IMR-90 (cell line): ENCODE measurements at places on chromosomes 7 and 10.

DNA sequence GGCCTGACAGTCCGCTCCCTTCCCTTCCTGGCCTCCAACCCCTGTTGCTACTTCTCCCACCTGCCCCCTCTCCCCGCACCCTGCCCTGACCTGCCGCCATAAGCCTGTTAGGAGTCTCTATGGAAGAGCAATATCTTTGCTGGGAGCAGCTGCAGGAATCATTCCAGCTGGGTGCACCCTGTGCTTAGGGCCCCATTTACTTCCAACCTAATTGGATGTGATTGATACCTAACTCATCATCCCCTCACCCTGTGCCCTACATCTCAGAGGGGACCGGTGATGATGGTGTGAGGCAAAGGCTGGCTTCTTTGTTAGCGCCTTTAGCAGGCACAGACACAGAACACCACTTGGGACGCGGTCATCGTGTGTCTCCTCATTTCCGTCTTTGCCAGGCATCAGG lies 80.0 kb upstream of the FAM180A start:
- no peak for DNase-seq

- peak; percentile 8 for DNase-seq
Observed at GRCh38 chr7:84720456-84721097, 466.3 kb downstream of the SEMA3D start.

- no peak for DNase-seq
Observed at GRCh38 chr7:105502173-105502572, 19.9 kb downstream of the PUS7 start.

- peak; percentile 82 for DNase-seq
Observed at GRCh38 chr7:130242198-130243014, 24.3 kb upstream of the CPA2 start.

GRCh38 chr7:15652776-15653290 lies 33.6 kb downstream of the MEOX2 start:
- DNase-seq: no peak
